ENCODE measurements at places on chromosomes 4 and X.

DNA sequence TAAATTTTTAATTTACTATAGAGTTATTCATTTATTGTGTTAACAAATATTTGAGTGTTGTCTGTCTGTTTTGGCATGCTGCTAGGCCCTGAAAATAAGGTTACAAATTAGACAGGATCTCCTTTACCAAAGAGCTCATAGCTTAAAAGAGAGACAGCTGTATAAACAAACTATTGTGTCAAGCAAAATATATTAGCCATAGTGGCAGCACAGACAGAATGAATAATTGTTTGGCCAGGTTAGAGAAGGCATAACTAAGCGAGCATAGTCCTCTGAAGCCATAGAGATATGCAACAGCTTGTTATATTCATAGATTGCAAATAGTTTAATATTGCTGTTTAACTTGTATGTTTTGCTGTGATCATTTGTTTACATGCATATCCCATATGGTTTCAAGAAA lies 66.7 kb upstream of the NDUFC1 start:
- no peak overlapping the region for H3K27ac ChIP-seq
- no peaks in the 10 kb centered on the region for H3K27me3 ChIP-seq
- no peaks in the 10 kb centered on the region for H3K4me1 ChIP-seq
- peaks cover 1% of the 10 kb centered on the region for H3K36me3 ChIP-seq
- DNase-seq = no peak

- no peak overlapping the region for H3K4me3 ChIP-seq
- no peak overlapping the region for H3K27ac ChIP-seq
- no peaks in the 10 kb centered on the region for H3K36me3 ChIP-seq
- DNase-seq = no peak
- no peaks in the 10 kb centered on the region for H3K27me3 ChIP-seq
Observed at GRCh38 chr4:144873226-144873990, 224.6 kb downstream of the ANAPC10 start.

DNA sequence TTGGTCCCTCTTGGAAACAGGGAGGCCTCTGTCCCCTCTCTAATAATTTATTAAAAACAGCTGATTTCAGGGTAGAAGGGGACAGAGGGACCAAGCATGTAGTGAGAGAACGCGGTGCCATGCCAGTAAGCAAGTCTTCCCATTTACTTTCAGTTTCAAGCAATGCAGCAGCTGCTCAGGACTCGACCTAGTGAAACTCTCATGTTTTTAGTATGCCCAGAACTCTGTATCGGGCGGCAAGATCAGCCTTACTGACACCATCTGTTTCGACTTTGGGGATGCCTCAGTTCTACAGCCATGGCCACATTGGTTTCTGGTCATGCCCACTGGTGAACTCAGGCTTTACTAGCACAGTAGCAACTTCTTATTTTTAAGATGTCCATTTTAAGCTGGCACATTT lies 40.6 kb downstream of the ZNF81 start:
- H3K27me3 ChIP-seq = no peaks in the 10 kb centered on the region
- DNase-seq = peak; percentile 1
- no peaks in the 10 kb centered on the region for H3K4me1 ChIP-seq
- H3K27ac ChIP-seq = no peak overlapping the region
- H3K36me3 ChIP-seq = no peaks in the 10 kb centered on the region

GRCh38 chr4:185309770-185310169 lies 86.0 kb downstream of the LRP2BP start:
- H3K4me1 ChIP-seq = peaks cover 25% of the 10 kb centered on the region
- H3K27me3 ChIP-seq = no peaks in the 10 kb centered on the region
- DNase-seq = peak; percentile 50
- H3K27ac ChIP-seq = no peak overlapping the region
- H3K36me3 ChIP-seq = peaks cover 38% of the 10 kb centered on the region

GRCh38 chr4:96126227-96126626 lies 286.3 kb downstream of the PDHA2 start:
- H3K4me1 ChIP-seq = no peaks in the 10 kb centered on the region
- no peak overlapping the region for H3K27ac ChIP-seq
- no peaks in the 10 kb centered on the region for H3K36me3 ChIP-seq
- H3K4me3 ChIP-seq = no peak overlapping the region
- DNase-seq = no peak

- DNase-seq = no peak
- H3K27me3 ChIP-seq = no peaks in the 10 kb centered on the region
- no peaks in the 10 kb centered on the region for H3K4me1 ChIP-seq
- H3K27ac ChIP-seq = no peak overlapping the region
- no peak overlapping the region for H3K4me3 ChIP-seq
Observed at GRCh38 chr4:55722132-55722531, 86.0 kb upstream of the NMU start.

GRCh38 chr4:169220854-169221411 lies 49.8 kb downstream of the SH3RF1 start:
- H3K4me1 ChIP-seq = peaks cover under 1% of the 10 kb centered on the region
- H3K27me3 ChIP-seq = no peaks in the 10 kb centered on the region
- no peak overlapping the region for H3K4me3 ChIP-seq
- DNase-seq = no peak
- no peak overlapping the region for H3K27ac ChIP-seq

- H3K27me3 ChIP-seq = no peaks in the 10 kb centered on the region
- DNase-seq = no peak
- H3K27ac ChIP-seq = no peak overlapping the region
- H3K4me1 ChIP-seq = no peaks in the 10 kb centered on the region
Observed at GRCh38 chr4:144709793-144710525, 64.0 kb downstream of the HHIP start.

GRCh38 chr4:52144372-52144771 lies 93.3 kb downstream of the SPATA18 start:
- no peak for DNase-seq
- no peak overlapping the region for H3K4me3 ChIP-seq
- H3K36me3 ChIP-seq = no peaks in the 10 kb centered on the region
- no peaks in the 10 kb centered on the region for H3K27me3 ChIP-seq

- no peak overlapping the region for H3K27ac ChIP-seq
- no peaks in the 10 kb centered on the region for H3K27me3 ChIP-seq
- no peak for DNase-seq
Observed at GRCh38 chr4:128769011-128769410, 40.5 kb upstream of the JADE1 start.

DNA sequence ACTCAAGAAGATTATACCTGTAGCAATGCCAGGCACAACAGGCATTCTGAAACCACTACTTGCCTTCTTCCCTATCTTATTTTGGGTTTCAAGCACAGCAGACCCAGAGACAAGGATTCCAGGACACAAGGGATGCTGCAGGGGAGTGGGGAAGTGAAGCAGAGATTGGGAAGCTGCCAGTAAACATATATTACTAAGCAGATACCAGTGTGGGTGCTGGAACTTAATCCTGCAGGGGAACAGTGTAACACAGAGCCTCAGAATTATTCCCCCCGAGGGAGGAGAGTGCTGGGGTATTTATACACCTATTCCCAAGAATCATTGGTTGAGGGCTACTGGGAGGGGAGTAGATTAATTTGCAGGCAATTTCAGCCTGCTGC lies 33.3 kb upstream of the MAML3 start:
- no peak overlapping the region for H3K27ac ChIP-seq
- no peak overlapping the region for H3K4me3 ChIP-seq
- no peaks in the 10 kb centered on the region for H3K36me3 ChIP-seq
- no peaks in the 10 kb centered on the region for H3K27me3 ChIP-seq
- DNase-seq = no peak

DNA sequence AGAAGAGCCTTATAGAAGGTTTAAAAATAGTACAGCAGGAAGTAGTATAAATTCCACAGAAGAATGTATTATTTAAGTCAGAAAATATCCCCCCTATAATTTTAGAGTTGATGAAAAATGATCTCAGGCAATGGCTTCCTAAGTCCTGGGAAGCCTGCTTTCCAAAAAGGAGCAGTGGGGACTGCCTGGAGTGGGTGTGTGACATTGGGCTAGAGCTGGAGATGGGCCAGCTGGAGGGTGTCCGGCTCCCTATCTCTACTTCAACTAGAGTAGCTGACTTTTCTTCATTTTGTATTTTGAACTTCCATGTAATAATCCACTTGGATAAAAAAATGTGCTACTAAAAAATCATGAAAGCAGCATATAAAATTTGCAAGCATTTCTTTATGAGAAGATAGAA lies 253.9 kb downstream of the ANK2 start:
- H3K27me3 ChIP-seq = no peaks in the 10 kb centered on the region
- no peaks in the 10 kb centered on the region for H3K4me1 ChIP-seq
- no peak for DNase-seq
- no peak overlapping the region for H3K4me3 ChIP-seq
- no peak overlapping the region for H3K27ac ChIP-seq

- peak overlapping the region; percentile 51 for H3K4me3 ChIP-seq
- DNase-seq = peak; percentile 77
- no peaks in the 10 kb centered on the region for H3K27me3 ChIP-seq
- H3K27ac ChIP-seq = peak overlapping the region; percentile 49
Observed at GRCh38 chrX:53093177-53093655, 726 bp upstream of the KANTR start.

DNA sequence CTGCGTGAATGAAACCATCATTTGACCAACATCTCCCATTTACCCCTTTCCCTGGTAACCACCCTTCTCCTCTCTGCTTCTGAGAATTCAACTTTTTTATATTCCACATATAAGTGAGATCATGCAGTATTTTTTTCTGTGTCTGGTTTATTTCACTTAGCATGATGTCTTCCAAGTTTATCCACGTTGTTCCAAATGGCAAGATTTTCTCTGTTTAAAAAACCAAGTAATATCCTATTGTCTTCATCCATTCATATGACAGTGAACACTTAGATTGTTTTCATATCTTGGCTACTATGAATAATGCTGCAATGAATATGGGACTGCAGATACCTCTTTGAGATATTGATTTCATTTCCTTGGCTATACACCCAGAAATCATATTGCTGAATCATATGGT lies 362.4 kb upstream of the SLC7A11 start:
- no peak for DNase-seq
- H3K27me3 ChIP-seq = no peaks in the 10 kb centered on the region
- no peak overlapping the region for H3K27ac ChIP-seq
- no peaks in the 10 kb centered on the region for H3K4me1 ChIP-seq

DNA sequence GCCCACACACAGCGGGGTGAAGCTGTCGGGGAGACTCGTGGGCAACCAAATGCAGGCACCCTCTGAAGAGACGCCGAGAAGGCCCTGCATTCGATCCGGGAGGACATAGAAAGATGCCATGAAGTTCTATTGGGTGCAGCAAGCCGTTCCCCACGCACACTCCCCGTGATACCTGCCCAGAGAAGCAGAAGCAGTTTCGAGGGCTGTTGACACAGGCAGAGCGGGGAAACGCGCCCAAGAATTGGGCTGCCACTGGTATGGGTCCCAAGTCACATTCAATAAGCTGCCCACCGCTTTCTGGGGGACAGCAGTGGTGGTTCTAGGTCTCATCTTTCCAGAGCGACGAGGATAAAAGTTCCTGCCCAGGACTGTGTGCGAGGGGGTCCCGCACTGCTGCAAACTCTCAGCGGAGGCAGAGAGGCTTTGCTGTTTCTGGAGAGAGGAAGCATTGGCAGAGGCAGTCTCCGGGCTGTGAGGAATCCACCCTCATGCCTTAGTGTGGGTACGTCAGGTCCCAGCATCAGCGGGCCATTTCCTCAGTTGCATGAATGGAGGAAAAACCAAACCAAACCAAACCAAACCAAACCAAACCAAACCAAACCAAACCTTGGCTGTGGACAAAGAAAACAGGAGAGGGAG lies 10.1 kb downstream of the PITX2 start:
- no peaks in the 10 kb centered on the region for H3K36me3 ChIP-seq
- H3K27me3 ChIP-seq = no peaks in the 10 kb centered on the region
- DNase-seq = no peak
- H3K27ac ChIP-seq = no peak overlapping the region
- H3K4me3 ChIP-seq = no peak overlapping the region
- no peaks in the 10 kb centered on the region for H3K4me1 ChIP-seq

DNA sequence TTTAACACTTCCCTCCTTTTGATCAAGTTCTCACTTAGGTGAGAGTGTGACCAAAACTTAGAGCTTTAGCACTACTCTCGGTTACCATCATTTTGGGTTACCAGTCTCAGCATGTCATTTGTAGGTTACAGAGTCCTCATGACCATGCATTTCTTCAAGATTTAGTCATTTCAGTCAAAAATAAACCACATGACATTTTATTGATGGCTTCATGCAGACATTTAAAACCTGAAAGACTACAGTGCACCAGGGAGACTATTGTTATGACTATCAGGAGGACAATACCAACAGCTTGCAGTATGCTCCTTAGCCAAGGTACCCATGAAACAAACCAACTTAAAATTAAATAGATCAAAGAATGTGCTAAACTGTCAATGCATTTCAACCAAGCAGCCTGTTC lies 498.1 kb upstream of the FSTL5 start:
- H3K4me1 ChIP-seq = no peaks in the 10 kb centered on the region
- no peak overlapping the region for H3K4me3 ChIP-seq
- H3K36me3 ChIP-seq = no peaks in the 10 kb centered on the region
- H3K27me3 ChIP-seq = no peaks in the 10 kb centered on the region
- no peak for DNase-seq

GRCh38 chrX:47189906-47190305 lies 3.7 kb upstream of the UBA1 start:
- no peak for DNase-seq
- no peak overlapping the region for H3K27ac ChIP-seq
- no peak overlapping the region for H3K4me3 ChIP-seq
- peaks cover 33% of the 10 kb centered on the region for H3K4me1 ChIP-seq
- no peaks in the 10 kb centered on the region for H3K27me3 ChIP-seq

GRCh38 chr4:3199653-3200422 lies 49.1 kb upstream of the MSANTD1 start:
- H3K36me3 ChIP-seq = no peaks in the 10 kb centered on the region
- no peak for DNase-seq
- no peaks in the 10 kb centered on the region for H3K27me3 ChIP-seq
- H3K27ac ChIP-seq = no peak overlapping the region
- no peak overlapping the region for H3K4me3 ChIP-seq

DNA sequence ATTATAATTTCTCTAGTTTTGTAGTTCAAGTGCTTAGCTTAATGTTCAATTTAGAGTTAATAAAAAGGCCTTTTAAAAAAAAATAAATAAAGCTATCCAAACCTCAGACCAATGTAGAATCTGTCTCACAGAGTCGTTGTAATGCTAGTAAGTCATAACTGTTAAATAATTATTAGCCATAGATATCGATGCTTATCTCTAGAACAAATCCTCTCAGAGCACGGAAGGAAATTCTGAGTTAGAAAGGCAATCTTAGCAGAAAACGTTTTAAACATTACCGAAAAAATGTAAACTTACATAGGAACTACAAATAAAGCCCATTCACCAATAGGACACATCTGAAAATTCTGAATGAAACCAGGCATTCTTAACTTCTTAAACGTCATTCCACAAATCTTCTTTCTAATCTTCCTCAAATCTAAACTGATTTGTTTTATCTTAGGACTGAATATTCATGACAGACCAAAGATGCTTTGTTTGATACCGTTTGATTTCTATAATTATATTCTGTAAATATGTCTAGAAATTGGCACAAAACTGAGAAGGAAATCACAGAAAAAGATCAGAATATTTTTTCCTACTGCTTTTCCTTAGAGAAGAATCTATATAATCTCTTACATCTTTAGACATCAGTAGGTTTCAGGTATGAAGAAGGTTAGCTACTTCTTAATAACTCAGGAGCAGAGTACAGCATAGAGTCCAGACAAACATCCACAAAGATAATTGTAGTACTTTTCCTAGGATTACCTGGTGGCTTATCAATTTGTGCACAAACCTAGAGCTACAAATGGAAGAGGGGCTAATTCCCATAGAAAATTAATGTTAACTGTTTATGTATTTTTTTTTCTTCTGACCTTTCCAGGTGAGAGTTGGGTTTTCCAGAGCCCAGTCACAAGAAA lies 140.7 kb downstream of the BTC start:
- H3K36me3 ChIP-seq = no peaks in the 10 kb centered on the region
- DNase-seq = no peak
- no peaks in the 10 kb centered on the region for H3K27me3 ChIP-seq
- H3K4me3 ChIP-seq = no peak overlapping the region

GRCh38 chr4:127236889-127237288 lies 395.9 kb upstream of the INTU start:
- no peaks in the 10 kb centered on the region for H3K27me3 ChIP-seq
- H3K27ac ChIP-seq = no peak overlapping the region
- H3K4me1 ChIP-seq = no peaks in the 10 kb centered on the region
- H3K4me3 ChIP-seq = no peak overlapping the region
- no peak for DNase-seq
